Stomach (tissue), 19 donors: ENCODE measurements at places on chromosomes 2 and 18. TPM values are rescaled to one million over a fixed set of nuclear protein-coding genes. Genes with fewer than 3 reads are reported as not detected.

DNA sequence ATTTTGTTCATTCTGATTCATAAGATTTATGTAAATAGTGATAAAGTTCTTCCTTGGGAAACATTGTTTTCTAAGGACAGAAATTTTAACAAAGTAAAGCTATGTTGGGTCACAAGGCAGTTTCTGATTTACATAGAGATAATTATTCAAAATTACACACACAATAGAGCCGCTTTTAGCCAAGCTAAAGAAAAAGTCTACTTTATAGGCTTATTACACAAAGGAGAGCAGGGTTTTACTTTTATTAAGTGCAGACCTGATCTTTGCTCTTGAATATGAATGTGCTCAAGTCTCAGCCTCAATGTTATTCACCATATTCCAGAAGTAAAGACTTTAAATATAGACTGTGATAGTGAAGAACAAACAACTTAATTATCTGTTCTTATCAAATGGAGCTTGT lies 787.8 kb upstream of the LINC00305 start:
- DNase-seq = no peak

The CFC1 gene
- 11.9 TPM for polyA plus RNA-seq

- DNase-seq = no peak
Measured at GRCh38 chr18:63480476-63480875, 3.7 kb downstream of the SERPINB5 start.

DNA sequence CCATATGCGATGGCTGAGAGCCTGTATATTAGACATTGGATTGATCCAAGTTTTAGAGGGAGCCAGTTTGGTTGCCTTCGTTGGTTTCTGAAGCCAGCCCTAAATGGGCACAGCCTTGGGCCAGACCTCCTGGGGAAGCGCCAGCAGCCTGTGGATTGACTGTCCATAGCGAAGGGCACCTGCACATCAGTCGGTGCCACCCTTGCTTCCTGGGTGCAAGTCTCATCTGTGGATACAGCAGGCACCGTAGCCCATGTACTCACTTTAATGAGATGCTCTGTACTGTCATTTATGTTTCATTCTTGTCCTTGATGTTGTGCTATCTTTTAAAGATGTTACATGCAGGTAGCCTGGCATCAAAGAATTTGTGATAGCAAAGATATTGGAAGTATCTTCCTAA lies 536.4 kb upstream of the NRP2 start:
- no peak for DNase-seq

DNA sequence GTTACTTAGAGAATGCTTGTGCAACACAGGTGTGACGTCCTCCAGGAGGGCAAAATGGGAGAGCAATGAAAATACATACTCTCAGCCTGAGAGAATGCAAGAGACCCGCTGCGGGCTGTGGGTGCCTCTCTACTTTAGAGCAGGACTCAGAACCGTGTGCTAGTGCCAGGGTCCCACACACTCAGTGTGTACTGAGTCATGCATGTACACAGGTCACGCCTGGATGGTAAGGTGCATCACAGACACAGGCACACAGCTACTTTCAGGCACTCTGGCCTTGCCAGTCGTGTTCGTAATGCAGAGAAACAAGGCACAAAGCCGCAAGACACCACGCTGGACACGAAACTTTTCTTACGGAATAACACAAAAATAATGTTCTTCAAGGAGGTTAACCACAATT lies 125.3 kb downstream of the ZNF516 start:
- no peak for DNase-seq

- DNase-seq = no peak
Measured at GRCh38 chr18:57445488-57446319, 10.5 kb downstream of the ONECUT2 start.

- DNase-seq = no peak
Measured at GRCh38 chr2:147293991-147294824, 550.6 kb upstream of the ACVR2A start.

DNA sequence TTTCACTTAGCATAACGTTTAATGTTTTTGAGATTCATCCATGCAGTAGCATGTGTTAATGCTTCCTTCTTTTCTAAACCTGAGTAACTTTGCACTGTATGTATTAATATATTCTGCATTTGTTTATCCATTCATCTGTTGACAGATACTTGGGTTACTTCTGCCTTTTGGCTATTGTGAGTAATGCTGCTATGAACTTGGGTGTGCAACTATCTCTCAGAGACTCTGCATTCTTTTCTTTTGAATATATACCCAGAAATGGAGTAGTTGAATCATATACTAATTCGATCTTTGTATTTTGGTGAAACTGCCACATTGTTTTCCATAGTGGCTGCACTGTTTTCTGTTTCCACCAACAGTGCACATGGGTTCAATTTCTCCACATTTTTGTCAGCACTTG lies 128.3 kb downstream of the SH3BP4 start:
- no peak for DNase-seq

The MITD1 gene
- polyA plus RNA-seq = 29.0 TPM

- peak; percentile 78 for DNase-seq
Measured at GRCh38 chr2:9703701-9704221, 73.0 kb upstream of the YWHAQ start.

GRCh38 chr2:86045541-86045940 lies 60.1 kb downstream of the POLR1A start:
- no peak for DNase-seq

DNA sequence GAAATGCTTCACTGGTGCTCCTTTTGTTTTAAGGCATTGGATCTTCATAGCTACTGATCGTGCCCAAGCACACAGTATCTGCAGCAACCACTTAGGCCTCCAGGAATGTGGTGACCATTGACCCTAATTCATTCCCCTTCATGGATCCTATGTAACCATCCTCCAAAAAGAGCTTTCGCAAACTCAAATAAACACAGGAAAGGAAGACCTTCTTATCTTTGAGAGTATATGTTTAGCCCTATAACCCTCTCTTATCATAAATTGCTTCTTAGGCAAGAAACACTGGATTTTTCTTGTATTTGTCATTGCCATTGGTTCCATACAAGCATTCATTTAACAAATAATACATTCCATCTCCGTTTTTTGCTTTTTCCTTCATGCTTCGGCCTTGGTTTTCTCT lies 4.1 kb upstream of the TTR start:
- DNase-seq = no peak

The INHBB gene
- polyA plus RNA-seq = 1.9 TPM

The MBP gene
- 8.1 TPM for polyA plus RNA-seq

GRCh38 chr2:193703411-193703810 lies 1508.7 kb upstream of the TMEFF2 start:
- DNase-seq = no peak

DNA sequence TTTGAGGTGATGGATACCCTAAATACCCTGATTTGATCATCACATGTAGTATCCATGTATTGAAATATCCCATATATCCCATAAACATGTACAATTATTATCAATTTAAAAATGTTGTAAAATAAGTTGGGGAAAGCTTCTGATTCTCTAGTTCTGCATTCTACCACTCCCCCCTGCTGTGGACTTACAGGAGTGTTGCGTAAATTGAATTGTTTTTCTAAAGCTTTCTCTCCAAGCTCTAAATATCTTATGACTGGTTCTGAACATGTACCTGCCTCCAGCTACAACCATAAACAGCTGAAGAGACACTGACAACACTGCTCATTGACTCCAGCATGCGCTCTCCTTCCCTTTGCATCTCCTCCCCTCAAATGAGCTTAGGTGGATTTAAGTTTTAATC lies 145.2 kb downstream of the MGAT5 start:
- no peak for DNase-seq

The KIF5C gene
- polyA plus RNA-seq = 2.4 TPM

GRCh38 chr18:26919627-26920026 lies 54.1 kb upstream of the AQP4 start:
- peak; percentile 58 for DNase-seq

The BOK gene
- polyA plus RNA-seq = 14.7 TPM

The SLC30A3 gene
- polyA plus RNA-seq = not detected

DNA sequence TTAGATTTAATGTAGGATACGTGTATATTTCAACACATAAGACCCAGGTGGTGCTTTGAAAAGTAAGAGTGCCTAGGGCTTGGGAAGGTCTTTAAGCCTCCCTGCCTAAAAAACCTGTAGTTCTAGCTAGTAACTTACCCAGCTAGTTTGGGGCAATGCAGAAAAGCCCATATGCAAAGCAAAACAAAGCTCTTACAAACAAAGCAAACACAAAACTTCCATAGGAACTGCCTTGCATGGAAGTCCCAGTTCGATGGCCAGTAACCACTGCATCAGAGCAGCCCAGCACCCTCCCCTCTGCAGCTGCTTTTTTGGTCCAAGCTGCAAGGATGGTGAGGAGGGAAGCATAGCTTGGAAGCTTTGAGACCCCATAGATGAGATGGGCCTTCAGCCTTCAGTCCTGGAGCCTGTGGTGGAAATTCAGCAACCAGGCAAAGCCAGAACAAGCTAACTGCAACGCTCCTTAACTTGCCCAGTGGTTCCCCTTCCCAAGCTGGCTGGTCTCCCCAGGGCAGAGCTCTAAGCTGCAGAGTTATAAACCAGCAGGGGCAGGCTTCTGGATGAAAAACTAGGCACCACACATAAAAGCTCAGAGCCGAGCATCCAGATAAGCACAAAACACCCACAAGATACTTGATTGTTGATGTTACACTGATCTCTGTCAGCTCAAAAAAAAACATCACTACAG lies 16.2 kb downstream of the C2orf76 start:
- peak; percentile 14 for DNase-seq

The DCDC2C gene
- not detected for polyA plus RNA-seq

GRCh38 chr2:172285010-172285621 lies 142.3 kb upstream of the ITGA6 start:
- DNase-seq = peak; percentile 41

The DSEL gene
- polyA plus RNA-seq = 0.93 TPM

- peak; percentile 20 for DNase-seq
Measured at GRCh38 chr2:24228470-24228869, 53.6 kb downstream of the FAM228A start.

DNA sequence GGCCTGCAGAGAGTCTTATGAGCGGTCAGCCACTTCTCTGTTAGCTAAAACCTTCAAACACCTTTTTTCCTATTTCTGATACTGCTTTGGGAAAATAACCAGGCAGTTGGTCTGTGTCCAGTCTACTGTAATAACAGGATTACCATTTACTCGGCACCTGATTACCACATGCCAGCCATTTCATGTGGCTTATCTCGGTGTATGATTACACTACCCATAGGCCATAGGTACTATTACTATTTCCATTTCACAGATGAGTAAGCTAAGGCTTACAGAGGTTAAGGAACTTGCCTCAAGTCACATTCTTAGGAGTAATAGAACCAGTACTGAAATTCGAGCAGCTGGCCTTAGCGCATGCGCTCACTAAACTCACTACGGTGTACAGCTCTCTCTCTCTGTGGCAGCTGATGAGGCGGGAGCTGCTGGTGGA lies 147.2 kb upstream of the L3MBTL4 start:
- DNase-seq = no peak

GRCh38 chr2:221323513-221323912 lies 248.6 kb downstream of the EPHA4 start:
- DNase-seq = no peak

- DNase-seq = no peak
Measured at GRCh38 chr18:56569416-56569815, 69.0 kb downstream of the TXNL1 start.

The SLC9A4 gene
- polyA plus RNA-seq = 4.7 TPM

DNA sequence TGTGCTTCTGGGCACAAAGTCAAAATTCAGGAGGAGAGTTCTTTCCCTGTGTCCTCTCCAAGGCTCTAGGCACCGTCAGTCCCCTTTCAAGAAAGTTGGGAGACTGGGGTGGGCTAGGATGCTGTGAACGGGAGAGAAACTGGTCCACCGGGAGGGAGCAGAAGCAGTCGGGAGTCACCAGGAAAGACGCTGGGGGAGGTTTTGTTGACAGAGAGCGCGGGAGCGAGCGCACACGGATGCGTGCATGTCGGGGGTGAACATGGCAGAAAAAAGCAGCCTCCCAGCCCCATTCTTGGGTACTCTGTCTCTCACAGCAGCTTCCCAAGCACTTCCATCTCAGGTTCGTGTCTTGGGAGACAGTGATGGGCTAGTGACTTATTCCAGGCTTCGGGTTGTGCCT lies 97.1 kb upstream of the PXDN start:
- no peak for DNase-seq

The SDC1 gene
- polyA plus RNA-seq = 16.0 TPM

GRCh38 chr2:102442967-102443828 lies 20.2 kb downstream of the IL18RAP start:
- peak; percentile 66 for DNase-seq

- peak; percentile 92 for DNase-seq
Measured at GRCh38 chr2:231672617-231673347, 35.5 kb upstream of the PTMA start.

GRCh38 chr2:50727636-50728339 lies 304.1 kb downstream of the NRXN1 start:
- DNase-seq = no peak

GRCh38 chr2:154495455-154495868 lies 203.0 kb upstream of the KCNJ3 start:
- DNase-seq = no peak

GRCh38 chr2:215218587-215219577 lies 80.5 kb upstream of the ABCA12 start:
- peak; percentile 4 for DNase-seq

The ACMSD gene
- polyA plus RNA-seq = not detected

DNA sequence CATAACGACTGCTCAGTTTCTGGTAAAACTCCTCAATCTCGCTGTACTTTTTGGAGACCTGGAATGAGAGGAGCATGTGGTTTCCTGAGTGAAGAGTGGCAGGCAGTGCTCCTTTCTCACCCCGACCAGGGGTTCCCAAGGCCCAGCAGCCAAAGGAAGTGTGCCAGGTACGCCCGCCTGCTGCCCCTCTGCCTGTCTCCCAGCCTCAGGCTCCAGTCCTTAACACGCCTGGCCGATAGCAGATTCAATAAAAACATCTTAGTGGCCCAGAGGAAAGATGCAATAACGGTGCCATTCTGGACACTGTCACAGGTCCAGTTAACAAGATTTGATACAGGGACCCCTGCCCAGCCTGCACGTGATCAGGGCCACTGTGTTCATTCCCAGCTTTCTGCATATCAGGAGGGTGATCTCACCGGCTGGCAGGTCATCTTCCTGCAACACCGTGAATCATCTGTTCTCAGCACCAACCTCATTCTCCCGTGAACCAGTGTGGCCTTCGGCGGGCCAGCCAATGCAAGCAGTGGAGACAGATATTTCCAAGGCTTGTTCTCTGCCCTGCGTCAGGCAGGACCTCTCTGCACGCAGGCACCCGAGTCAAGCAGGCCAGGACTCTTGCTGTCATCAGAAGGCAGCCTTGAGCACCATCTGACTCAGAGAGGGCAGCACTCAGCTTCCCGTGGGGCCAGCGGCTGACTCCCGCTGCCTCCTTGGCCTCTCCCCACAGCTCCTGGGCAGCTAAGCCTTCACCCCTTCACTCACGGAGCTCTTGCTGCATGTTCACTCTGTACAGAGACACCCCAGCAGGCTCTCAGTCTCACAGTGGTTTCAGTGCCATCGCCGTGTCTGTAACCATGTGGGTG lies 9.5 kb downstream of the HS1BP3 start:
- no peak for DNase-seq

GRCh38 chr2:223055140-223055539 lies 3.1 kb downstream of the KCNE4 start:
- DNase-seq = no peak

The RASGRP3 gene
- polyA plus RNA-seq = 6.3 TPM

- no peak for DNase-seq
Measured at GRCh38 chr2:21254170-21254965, 130.6 kb downstream of the TDRD15 start.

GRCh38 chr18:69956665-69957620 lies 9.3 kb upstream of the CD226 start:
- DNase-seq = no peak

- DNase-seq = no peak
Measured at GRCh38 chr2:164888592-164888991, 47.0 kb upstream of the COBLL1 start.
